ENCODE measurements at places on chromosomes 3 and 15.
A peak's percentile ranks its signal among the peaks of the same experiment; 100 is the strongest.

GRCh38 chr3:142120707-142121106 is 28.6 kb downstream of the TFDP2 start:
- DNase-seq = no peak

DNA sequence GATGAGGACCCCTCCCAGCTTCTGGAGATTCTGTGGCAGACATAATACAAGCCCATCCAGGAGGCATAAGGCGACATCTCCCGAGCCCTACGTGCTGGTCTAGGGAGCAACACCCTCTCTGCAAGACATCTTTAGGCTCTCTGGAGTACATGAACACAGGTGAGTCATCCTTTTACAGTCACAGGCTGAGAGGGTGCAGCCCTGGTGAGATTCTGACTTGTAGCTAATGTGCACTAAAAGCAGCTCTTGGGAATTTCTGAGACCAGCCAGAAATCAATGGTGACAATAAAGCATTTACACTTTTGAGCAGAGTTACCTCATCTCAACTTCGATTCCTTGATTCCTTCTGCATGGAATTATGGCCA is 131.1 kb downstream of the XXYLT1 start:
- DNase-seq = no peak

- DNase-seq = no peak
These were observed 303.0 kb upstream of the TPM1 start for GRCh38 chr15:62739507-62739906.

DNA sequence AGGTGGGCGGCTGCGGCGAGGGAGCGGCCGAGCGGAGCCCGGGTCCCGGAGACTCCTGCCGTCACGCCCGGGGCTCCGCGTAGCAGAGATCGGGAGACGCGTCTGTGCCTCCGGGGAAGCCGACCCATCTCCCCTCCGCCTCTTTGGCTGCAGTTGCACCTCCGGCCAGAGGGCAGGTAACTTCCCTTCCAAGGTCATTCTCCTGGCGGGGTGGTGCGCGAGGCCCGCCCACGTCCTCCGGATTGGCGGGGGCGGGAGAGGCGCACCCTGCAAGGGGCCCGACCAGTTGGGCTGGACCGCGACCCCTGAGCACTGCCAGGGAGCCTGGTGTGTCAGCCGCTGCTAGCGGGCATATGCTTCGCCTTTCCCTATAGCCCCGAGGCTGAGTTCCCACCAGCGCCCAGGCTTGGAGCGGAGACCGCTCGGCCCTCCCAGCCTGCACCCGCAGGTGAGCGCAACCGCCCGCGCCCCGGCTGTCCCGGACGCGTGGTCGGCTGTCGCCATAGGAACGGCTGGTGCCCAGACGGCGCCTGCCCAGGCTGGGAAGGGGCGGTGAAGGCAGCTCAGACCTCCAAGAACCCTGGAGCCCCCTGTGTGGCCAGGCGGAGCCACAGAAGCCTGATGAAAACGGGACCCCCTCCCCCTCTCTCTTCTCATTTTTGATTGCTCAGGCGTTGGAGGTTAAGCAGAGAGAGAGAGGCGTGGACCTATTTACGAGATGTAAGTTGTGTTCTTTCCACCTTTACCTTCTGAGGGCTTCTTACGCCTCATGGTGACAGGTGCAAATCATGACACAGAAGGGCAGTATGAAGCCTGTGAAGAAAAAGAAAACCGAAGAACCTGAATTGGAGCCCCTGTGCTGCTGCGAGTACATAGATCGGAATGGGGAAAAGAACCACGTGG is 453 bp downstream of the ZDHHC23 start:
- peak; percentile 38 for DNase-seq

DNA sequence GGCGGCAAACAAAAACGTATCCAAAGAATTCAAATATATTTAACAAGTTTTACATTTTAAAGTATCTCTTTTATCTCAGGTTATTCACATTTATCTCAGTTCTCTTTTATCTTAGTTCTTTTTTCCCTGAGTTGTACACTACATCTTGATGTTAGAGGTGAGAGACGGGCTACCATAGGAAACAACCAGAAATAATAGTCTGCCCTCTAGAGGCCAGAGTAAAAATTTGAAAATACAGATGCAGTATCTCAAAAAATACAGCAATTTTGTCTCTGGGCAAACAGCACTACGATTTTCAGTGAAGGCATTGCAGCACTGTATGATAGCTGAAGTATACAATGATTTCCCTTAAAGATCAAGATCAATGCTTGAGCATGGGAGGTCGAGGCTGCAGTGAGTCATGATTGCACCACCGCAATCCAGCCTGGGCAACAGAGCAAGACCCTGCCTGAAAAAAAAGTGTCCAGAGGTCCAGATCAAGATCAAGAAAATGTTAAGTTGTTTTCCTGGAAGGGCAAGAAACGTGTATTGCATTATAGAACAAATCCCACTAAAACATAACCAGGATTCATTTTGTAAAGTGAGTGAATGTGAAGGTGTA is 82.6 kb upstream of the ATP11B start:
- DNase-seq = peak; percentile 34

DNA sequence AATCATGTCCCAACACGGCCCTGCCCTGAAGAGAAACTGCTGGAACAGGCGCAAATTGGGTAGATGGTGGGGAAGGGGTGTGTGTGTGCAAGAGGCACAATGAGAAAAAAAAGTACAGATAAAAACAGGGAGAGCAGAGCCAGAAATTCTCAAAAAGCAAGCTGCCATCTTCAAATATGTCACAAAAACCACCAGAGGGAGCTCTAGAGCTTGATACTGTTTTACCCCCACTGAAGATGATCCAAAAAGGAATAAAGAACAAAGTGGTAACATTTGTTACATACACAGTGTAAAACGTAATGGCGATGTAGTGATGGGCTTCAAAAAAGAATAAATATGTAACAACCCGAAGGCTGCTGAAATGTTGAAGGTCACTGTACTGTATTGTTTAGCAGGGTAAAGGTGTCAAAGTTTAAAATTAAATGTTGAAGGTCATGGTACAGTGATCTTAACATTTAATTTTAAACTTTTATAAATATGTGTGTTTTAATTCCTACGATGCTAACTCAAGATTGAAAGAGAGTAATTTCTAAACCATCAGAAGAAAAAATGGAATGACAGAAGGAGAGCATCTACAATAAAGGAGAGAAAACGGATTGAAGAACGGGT is 6.0 kb downstream of the SNRPA1 start:
- peak; percentile 18 for DNase-seq

GRCh38 chr3:1469248-1469647 is 376.4 kb downstream of the CNTN6 start:
- DNase-seq = no peak

GRCh38 chr3:124834723-124835718 is 52.1 kb downstream of the ITGB5 start:
- DNase-seq = peak; percentile 91

GRCh38 chr3:57081173-57081572 is 20.7 kb downstream of the SPATA12 start:
- no peak for DNase-seq

DNA sequence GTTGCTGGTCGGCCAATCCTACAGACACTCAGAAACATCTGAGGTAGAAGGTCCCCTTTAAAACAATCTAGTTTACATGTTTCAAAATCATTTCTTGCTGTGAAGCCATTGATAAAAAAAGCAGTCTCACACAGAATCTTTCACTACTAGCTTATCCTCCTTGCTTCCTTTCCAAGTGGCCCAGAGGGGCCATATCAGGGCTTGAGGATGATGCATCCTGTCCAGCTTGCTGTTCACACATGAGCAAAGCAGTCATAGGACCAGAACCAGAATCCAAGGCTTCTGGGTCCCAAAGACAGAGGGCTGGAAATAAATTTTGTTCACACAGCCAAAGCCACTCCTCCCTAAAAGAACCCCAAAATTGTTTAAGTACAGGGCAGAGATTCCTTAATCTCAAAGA is 9.2 kb upstream of the LYZL4 start:
- no peak for DNase-seq

DNA sequence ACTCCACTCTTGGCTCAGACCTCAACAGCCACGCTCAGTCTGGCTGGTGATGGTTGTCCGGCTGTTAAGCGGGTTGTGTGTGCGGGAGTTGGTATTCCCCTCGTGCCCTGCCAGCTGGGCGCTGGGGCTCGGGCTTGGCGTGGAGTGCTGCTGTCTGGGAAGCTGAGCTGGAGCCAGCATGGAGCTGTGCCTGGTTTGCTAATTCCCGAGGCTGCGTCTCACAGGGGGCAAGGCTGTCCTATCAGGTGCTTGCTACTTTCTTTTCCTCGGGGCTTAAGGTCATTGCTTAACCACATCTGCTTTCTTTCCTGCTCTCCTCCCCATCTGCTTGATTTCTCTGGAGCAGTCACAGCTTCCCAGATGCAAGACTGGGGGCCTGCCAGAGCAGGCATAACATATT is 29.9 kb downstream of the PDIA5 start:
- DNase-seq = no peak

DNA sequence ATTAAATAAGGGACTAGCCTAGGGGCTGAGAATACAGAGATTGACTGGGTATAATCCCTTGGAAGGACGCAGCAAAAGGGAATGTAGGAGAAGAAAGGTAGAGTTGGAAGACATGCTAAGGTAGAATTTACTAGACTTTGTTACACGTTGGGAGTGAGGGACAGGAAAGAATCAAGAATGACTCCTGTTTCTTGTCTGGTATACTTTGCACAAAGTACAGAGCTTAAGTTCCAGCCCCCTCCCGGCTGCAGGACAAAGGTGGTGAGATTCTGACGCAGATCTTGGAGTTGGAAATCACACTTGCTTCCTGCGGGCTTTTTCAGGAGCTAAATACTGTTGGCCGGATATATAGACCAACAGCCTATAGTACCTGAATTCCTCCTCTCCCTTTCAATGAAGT is 895 bp downstream of the HYKK start:
- no peak for DNase-seq

DNA sequence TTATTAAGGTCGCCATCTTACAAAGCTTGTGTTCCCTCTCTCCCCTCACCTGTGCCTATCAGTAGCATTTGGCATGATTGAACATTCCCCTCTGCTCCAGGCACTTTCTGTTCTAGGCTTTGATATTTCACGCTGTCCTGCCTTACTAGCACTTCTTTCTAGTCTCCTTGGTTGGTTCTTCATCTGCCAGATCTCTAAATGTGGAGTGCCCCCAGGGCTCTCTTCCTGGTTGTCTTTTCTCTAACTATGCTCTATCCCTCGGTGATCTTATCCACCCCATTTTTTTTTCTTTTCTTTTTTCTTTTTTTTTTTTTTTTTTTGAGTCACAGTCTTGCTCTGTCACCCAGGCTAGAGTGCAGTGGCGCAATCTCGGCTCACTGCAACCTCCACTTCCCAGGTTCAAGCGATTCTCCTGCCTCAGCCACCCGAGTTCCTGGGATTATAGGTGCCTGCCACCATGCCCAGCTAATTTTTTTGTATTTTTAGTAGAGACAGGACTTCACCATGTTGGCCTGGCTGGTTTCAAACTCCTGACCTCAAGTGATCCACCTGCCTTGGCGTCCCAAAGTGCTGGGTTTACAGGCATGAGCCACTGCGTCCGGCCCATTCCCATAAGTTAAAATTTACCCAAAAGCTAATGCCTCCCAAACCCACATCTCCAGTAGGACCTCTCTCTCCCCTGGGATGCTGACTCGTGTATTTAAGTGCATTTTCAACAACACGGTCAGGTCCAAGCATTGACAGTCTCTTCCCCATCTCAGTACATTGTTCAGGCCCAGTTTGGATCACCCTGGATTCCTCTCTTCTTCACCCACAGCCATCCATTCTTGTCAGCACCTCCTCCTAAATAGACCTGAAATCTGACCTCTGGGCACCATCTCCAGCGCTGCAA is 5.2 kb downstream of the NUSAP1 start:
- no peak for DNase-seq

DNA sequence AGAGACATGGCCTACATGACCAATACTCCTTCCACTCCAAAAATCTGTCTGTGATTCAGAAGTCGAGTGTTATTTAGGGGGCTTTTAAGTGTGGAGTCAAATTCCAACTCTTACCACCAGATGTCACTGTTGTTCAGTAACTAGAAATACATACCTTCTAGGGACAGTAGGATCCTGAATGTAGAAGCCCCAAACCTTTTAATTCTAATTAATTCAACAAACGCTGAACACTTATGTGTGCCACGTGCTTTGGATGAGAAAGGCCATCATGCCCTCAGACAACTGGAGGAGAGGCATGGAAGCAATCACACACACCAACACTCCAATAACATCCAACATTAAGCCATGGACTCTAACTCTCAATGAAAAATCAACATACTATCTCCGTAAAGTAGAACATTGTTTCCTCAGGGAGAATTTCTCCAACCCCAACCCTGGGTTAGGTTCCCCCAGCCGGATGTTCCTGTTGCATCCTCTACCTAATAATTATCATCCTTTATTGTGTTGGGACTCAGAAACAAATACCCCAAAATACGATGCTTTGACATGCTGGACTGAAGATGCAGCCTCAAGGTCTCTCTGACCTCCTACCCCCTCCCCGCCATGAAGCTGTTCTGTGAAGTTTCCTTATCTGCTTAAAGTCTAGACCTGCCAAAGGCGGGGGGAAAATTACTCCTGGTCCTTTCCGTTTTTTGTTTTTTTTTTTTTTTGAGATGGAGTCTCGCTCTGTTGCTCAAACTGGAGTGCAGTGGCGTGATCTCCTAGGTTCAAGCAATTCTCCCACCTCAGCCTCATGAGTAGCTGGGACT is 8.0 kb upstream of the CCDC13 start:
- peak; percentile 67 for DNase-seq

DNA sequence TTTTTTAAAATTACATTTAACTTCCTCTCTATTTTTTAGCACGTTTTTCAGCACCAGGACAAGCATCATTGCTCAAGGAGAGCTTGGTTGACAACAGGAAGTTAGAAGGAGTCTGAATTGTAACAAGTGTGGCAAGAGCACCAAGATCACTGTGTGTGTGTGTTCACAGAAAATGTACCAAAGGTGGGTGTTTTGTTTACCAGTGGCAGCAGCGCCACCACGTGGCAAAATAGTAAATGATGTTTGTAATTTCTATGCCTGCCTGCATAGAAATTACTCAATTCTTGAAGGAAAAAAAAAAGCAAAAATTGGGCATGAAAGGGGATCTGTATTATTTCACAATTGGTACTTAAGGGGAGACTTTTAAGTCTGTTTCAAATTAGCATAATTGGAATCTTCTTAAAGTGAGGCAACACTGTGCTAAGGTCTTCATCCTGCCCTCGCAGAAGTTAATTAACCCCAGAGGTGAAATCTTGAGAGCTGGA is 7.4 kb upstream of the U2SURP start:
- DNase-seq = peak; percentile 46

DNA sequence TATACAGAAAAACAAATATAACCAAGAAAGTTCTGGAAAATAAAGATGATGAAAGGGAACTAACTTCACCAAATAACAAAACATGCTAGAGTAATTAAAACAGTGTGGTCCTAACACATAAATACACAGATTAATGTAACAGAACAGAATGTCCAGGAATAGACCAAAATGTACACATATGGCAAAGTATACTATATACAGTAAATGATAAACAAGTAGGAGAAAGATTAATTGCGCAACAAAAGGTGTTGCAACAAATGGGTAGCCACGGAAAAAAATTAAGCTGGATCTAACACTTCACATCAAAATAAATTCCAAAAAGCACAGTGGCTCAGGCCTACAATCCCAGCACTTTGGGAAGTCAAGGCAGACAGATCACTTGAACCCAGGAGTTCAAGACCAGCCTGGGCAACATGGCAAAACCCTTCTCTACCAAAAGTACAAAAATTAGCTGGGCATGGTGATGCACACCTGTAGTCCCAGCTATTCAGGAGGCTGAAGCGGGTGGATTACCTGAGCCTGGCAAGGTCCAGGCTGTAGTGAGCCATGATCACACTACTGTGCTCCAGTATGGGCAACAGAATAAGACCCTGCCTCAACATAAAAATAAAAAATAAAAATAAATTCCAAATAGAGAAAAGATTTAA is 19.8 kb downstream of the SCAP start:
- no peak for DNase-seq
